ENCODE measurements at places on chromosomes 13 and 19.
A peak's percentile ranks its signal among the peaks of the same experiment; 100 is the strongest.

DNA sequence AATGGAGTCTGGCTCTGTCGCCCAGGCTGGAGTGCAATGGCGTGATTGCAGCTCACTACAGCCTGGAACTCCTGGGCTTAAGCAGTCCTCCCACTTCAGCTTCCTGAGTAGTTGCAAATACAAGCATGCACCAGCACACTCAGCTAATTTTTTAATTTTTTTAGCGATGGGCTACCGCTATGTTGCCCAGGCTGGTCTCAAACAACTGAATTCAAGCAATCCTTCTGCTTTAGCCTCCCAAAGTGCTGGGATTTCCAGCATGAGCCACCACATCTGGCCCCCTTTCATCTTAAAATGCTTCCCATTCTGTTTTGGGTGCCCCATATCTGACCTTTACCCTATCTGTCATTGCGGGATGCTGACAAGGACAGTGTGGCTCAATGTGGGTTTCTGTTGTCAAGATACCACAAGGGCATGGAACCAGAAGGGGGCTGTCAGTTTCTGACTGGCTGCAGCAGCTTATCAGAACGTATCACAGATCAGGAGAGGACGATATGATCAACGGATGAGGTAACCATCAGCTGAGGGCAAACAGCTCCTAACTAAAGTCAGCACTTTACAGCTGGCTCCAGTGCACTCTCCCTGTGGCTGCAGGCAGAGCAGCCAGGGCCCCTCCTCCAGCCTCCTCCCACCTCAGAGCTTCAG is 32.4 kb downstream of the GPR42 start:
- DNase-seq = no peak

- DNase-seq = no peak
These were observed 499.7 kb downstream of the COG6 start for GRCh38 chr13:40155201-40155600.

DNA sequence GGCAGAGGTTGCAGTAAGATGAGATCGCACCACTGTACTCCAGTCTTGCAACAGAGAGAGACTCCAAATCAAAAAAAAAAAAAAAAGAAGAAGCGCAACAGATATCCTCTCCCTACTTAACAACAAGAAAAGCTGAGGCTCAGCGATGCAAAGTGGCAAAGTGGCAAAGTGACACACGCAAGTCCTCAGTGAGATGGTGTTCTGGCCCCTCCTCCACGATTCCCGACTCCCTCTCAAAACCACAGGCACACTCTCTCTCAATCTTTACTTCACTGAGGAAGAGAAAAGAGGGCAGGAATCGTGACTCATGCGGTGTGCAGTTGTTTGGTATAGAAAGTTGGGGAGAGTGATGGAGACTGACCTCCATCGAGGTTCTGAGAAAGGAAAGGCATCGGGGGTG is 12.6 kb downstream of the FFAR2 start:
- DNase-seq = no peak

DNA sequence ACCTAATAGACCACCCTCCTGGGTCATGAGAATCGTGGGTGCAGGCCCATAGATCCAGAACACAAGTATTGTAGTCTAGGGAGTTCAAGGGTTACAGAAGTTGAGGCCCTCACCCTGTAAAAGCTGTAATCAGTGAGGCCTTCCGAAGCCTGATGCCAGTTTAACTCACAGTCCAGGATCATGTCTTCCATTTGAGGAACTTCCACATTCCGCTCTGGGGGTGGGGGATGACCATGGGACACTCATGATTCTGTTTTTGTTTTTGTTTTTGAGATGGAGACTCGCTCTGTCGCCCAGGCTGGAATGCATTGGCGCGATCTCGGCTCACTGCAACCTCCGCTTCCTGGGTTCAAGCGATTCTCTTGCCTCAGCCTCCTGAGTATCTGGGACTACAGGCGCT is 1.7 kb upstream of the RASIP1 start:
- no peak for DNase-seq

DNA sequence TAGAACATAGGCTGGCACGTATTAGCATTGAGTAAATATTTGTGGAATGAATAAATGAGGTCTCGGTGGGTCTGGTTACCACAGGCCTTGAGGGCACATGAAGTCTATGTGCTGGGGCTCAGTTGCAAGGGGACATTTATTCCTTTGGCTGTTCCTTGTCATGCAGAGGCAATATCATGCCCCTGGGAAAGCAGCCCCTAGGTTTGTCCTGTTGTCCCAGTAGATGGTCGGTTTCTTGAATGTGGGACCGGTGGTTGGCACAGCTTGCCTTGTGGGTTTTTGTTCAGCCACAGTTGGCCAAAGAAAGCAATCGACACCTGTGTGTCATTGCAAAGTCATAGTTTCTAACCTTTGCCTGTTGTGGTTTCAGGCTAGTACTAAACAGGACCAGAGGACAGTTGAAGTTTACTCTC is 24.7 kb upstream of the GPR183 start:
- DNase-seq = no peak

- DNase-seq = no peak
These were observed 10.6 kb downstream of the DCAF15 start for GRCh38 chr19:13962699-13963602.

DNA sequence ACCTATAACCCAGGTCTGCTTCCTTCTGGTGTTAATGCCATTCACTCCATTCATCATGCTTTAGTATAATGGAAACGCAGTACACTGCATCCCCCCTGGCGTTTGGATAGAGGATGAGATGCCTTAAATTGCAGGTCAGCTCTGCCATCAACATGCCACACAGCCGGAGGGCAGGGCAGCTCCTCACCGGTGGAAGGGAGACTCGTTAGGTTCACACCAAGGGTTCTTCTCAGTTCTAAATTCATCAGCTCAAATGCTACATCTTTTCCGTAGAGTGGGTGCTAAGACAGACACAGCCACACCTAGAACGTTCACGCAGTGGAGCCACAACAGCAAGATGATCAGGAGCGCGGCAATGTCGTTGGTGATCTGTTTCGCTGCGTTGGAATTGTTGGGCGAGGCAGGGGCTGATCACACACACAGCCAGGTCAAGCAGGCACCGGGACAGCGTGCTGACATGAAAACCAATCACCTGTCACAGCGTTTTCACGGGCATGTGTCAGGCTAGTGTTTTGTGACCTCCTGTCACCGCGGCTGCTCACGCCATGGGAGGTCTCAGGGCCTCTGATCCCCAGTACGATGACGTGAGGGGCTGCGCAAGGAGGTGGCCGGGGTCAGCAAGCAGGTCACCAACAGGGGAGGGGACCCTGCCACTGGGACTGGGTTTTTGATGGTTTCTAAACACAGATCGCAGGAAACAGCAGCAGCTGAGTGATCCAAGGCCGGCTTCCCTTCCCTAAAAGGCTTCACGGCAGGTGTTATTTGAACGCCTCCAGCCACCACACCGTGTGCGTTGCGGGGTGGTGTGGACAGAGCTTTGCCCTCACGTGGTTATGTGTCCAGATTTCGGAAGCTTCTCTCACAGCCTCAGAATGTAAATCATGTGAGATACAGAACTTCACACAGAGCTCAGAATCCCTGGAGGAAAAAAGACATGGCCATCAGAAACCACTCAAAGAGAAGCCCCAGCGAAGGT is 94.3 kb upstream of the IRS2 start:
- DNase-seq = no peak

DNA sequence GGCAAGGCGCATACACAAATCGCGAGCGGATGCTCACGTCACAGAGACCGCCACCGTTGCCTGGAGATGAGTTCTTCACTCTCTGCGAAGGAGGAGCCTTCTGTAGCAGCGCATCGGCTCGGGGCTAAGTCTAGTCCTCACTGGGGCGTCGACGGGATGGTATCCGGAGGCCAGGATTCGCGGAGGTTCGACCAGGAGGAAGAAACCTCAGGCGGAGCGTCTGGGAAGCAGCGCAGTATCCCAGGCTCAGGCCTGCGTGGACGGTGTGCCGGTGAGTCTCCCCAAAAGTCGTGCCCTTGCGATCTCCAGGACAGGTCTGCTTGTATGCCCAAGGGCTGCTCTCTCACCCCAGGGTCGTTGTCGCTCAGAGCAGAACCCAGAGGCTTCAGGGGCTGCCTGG is 40.4 kb downstream of the ZNF146 start:
- DNase-seq = no peak

- DNase-seq = no peak
These were observed 477 bp downstream of the LNX2 start for GRCh38 chr13:27619728-27620376.

GRCh38 chr19:19627621-19628500 is at the start of gene LPAR2:
Gene LPAR2, minus strand, starts transcription at chr19:19628220. Its CDS starts 945 bp downstream, at chr19:19627275.
- DNase-seq = peak; percentile 73

GRCh38 chr13:98308086-98308911 is 131.2 kb upstream of the RNF113B start:
- no peak for DNase-seq

- no peak for DNase-seq
These were observed 54.8 kb upstream of the ZNF536 start for GRCh38 chr19:30317403-30317802.

DNA sequence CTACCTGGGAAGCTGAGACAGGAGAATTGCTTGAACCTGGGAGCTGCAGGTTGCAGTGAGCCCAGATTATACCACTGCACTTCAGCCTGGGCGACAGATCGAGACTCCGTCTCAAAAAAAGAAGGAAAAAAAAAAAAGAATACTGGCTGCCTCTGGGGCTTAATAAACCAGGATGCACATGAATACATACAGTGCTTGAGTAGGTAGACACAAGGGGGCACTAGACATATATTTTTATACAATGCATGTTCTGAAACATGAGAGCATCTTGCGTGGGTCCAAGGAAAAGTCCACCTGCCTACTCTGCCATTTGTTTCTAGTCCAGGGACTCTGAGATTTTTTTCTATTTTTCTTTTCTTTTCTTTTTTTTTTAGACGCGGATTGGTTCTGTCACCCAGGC is 31.2 kb downstream of the KEAP1 start:
- DNase-seq = no peak

DNA sequence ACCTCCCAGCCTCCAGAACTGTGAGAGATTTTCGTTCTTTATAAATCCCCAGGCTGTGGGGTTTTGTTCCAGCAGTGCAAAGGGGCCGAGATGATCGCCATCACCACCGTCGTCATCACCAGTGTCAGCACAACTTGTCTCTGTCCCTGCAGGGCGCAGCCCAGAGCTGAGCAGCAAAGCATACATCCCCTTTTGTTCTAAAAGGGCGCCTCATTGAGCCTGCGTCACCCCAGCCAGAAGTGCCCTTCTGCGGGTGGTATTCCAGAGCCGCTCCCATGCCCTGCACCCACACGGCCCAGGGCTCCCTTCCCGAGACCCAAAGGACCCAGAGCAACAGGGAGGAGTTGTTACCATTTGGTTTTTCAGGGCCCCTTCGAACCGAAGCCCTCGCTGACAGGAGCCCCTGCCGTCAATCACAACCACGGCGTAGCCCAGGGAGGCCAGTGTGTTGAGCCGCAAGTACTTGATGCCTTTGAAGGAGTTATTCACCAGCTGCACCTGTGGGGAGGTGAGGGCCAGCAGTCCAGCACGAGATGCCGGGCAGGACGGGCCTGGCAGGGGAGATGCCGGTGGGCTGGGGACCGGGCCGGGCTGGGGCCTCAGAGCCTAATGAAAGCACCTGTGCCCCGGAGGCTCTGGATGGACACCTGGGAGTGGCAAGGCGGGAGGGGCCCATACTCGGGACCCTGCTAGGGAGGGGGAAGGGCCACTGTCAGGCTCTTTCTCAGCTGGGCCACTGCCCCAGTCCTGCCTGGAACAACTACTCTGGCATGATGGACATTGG is 14.4 kb upstream of the MYDGF start:
- no peak for DNase-seq

DNA sequence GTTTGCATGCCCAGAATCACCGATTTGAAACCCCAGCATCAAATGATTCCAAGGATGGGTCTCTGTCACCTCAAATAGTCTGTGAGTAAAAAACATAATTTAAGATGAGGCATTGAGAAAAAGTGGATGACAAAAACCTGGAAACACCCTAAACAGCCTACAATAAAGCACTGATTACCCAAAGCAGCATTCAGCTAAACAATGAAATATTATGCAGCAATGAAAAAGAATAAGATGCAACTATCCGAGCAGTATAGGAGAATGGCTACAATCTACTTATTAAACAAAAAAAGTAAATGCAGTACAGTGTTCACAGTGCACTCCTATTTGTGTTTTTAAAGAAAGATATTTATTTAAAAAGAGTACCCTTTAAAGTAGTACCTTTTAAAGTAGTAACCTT is 7.7 kb upstream of the RFX2 start:
- DNase-seq = no peak

DNA sequence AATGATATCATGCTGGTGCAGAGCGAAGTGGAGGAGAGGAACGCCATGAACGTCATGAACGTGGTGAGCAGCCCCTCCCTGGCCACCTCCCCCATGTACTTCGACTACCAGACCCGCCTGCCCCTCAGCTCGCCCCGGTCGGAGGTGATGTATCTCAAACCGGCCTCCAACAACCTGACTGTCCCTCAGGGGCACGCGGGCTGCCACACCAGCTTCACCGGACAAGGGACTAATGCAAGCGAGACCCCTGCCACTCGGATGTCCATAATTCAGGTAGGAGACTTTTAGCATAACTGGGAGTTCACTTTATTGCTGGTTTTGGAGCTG is 3.3 kb downstream of the PCDH17 start:
- DNase-seq = no peak

- no peak for DNase-seq
These were observed 961 bp upstream of the URI1 start for GRCh38 chr19:29940971-29941585.

- DNase-seq = no peak
These were observed 11.6 kb downstream of the FUZ start for GRCh38 chr19:49801401-49801888.

DNA sequence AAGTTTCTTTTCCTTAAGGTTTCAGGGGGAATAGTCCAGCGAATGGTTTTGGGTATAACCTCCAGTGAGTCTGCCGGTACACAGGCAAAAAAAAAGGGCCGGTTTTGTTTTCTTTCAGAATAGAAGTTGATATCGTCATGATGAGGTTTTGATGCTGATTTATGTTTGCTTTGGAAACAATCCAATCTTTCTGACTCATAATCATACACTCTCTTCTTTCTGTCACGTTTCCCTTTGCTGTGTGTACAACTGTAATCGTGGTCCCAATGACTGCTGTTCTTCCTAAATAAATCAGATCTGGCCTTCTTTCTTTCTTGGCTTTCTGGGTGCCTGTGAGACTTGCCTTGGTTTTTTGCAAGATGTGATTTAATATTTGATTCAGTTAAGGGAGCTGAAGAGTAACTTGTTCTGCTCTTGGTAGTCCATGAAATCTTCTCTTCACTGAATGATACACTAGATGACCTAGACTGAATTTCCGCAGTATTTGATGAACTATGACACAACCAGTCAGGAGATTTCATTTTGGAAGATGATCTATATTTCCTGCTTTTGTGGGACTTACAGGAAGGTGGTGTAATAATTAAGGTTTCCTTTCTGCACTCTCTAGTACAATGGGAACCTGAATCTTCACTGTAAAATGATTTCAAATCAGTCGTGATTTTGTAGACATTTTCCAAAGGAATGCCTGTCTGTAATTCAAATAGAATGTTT is 34.9 kb upstream of the METTL21C start:
- DNase-seq = no peak

DNA sequence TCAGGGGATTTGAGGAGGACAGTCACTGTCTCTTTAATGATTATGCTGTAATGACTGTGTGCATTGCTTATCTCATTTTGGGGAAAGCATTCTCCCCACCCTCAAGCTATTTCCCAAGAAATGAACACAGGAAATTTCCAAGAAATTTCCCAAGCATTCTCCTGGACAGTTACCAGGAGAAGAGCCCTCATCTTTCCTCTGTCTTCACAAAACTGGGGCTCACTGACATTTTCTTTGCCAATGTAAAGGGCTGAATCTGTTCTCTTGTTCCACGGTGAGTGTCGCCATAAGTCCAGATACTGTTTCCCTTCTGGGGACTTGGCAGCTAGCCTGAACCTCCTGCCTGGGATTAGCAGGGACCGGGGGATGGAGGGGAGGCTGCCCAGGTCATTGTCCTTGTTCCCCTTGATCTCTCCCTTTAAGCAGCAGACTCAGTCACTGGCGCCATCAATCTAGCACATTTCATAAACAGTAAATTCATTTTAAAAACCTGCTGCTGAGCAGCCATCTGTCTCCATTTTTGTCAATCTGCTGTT is 172.8 kb downstream of the DNAJC15 start:
- no peak for DNase-seq
